Right lung (tissue), 10 donors: ENCODE measurements at places on chromosomes 3 and 15. TPM values are rescaled to one million over a fixed set of nuclear protein-coding genes. Genes with fewer than 3 reads are reported as not detected.

- peak; percentile 22 for DNase-seq
These were observed 726.5 kb upstream of the NECTIN3 start for GRCh38 chr3:110344897-110345767.

GRCh38 chr3:175257123-175257522 is 398.0 kb downstream of the NAALADL2 start:
- DNase-seq = no peak

DNA sequence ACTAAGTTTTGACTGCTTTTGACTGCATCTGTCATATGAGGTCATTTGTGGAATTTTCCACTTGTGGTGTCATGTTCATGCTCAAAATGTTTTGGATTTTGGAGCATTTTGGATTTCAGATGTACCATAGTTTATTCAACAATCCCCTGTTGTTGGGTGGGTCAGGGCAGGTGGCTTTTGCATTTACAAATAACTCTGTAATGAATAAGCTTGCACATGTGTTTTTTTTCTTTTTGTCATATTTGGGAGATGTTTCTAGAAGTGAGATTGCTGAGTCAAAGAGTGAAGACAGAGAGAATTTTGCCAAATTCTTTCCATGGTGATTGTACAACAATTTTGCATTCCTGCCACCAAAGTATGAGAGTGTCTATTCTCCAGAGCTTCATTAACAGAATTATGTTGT is 62.4 kb upstream of the ADPGK start:
- DNase-seq = no peak

PP2D1 gene
- 0.66 TPM for polyA plus RNA-seq

GRCh38 chr15:60932051-60932915 is 296.8 kb downstream of the RORA start:
- DNase-seq = no peak

DNA sequence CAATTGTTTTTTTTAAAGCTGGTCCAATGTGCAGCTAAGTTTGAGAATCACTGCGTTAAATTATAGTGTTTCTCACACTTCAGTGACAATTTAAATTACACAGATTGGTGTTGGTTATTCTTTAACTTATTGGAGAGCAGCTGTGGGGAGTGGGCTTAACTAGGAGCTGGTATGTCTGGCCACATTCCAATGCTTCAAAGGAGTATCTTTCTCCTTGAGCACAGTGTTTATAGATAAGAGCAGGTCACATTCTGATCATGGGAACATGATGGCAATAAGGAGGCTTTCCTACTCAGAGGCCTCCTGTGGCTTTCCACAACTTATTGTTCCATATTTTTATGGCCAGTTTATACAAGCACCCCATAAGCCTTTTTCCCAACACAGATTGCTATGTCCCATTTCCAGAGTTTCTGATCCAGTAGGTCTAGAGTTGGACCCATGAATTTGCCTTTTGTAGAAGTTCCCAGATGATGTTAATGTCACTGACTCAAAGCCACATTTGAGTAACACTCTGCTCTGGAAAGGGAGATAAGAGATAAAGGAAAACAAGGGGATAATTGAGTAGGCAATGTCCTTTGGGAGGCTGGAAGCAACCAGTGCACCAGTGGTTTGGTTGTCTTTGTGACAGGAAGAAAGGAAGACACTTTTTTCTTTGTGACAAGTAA is 33.0 kb upstream of the PLSCR4 start:
- DNase-seq = no peak

TEX264 gene
- 32.4 TPM for polyA plus RNA-seq
